ENCODE measurements at places on chromosomes 11 and 22.

DNA sequence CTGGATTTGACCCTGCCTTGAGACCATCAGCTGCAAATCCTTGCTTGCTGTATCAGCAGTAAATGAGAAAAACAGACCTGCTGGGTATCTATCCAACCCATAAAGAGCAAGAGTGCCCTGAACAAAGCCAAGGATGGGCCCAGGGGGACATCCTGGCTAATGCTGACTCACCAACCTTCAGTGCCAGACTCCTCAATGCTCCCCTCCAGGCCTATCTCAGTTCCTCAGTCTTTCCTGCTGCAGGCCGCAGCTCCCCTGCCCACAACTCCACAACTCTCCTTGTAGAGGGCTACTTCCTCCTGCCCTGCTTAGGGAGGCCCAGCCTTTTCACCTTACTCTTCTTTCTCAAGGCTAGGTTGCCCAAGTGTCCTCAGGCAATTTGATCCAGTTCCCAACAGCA lies 2.6 kb downstream of the LAMTOR1 start:
- no peak for DNase-seq

GRCh38 chr11:43547889-43548381 lies 132.6 kb upstream of the HSD17B12 start:
- no peak for DNase-seq

DNA sequence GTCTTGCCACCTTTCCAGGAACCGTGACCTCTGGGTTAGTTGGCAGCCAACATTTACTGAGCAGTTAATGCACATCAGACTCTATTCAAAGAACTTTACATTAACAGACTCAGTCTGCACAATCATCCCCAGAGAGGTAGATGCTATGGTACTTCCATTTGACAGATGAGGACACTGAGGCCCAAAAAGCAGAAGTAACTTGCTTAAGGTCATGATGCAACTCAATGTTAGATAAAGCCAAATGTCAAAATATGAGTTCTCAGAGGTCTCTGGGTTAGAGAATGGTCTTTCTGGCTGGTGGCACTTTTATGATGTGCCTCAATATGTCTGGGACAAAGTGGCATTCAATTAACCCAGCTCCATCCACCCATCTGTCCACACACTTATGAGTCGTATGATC lies 450.0 kb downstream of the MIAT start:
- DNase-seq: no peak

- DNase-seq: no peak
Observed at GRCh38 chr11:97702951-97703350, 1313.1 kb downstream of the JRKL start.

DNA sequence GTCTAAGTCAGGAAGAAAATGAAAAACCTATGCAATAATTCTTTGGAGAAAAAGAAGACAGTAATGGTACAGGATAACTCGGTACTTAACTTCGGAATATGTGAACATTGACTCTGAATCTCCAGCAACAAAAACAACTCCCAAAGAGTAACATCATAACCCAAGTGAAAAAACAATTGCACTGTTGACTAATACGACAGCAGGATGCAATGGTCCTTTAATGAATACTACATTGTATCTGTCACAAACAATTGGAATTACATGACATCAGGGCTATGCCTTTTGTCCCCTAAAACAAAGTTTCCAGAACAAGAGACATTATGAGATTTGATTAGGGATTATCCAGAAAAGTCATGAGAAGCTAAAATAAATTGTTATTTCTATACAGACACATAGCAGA lies 1065.9 kb downstream of the LRRC4C start:
- no peak for DNase-seq
